ENCODE measurements at places on chromosomes 5 and 9.

DNA sequence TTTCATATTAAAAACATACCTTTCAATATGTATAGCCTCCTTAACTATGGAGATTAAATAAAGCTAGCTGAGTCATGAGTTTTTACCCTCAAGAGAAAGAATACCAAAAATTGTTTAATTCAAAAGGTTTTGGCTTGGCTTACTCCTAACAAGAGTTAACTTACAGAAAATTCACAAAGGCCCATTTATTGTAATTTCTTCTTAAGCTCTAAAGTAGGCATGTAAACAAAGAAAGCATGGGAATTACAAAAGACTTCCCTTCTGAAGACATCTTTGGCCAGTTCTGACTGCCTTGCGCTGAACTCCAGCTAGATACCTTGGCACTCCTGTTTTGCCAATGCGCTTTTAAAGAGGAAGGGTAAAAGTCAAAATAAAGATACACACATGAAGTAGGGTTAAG is 28.2 kb downstream of the PUM3 start:
- DNase-seq = no peak

DNA sequence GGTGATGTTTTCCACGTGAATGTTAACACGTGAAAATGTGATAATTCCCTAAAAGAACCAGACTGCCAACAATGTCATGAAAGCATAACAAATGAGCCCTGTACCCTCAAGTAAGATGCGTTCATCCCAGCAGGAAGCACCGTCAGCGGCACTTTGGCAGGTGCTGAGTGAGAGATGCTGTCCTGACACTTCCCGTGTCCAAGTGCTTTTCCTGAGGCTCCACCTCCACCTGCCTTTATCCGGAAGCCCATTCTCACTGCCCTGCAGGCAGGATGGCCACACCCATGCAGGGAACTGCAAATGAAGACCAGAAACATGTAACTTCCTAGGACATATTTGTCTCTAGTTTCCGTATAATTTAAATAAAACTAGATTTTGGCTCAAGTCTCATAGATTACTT is 238.0 kb upstream of the IRX2 start:
- DNase-seq = no peak

DNA sequence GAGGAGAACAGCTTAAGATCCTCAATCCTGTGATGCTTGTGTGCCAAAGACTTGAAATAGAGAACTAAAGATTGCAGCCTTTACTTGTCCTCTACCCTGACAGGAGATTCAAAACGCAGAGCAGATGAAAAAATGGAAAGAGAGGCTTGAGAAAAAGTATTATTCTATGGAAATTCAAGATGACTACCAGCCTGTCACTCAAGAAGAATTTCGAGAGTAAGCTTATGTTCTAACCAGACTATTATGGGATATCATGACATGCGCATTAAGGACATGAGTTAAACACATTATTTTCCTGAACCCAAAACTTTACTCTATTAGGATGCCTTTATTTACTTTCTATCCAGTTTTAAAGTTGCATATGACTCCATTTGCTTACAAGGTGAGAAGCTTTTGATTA is 46.4 kb downstream of the PKD2L2 start:
- no peak for DNase-seq

GRCh38 chr5:1255081-1255561 is 29.9 kb downstream of the SLC6A18 start:
- peak; percentile 61 for DNase-seq

- no peak for DNase-seq
Observed at GRCh38 chr5:110878115-110878514, 139.3 kb downstream of the SLC25A46 start.

- no peak for DNase-seq
Observed at GRCh38 chr9:5958273-5958672, 57.2 kb downstream of the RANBP6 start.

DNA sequence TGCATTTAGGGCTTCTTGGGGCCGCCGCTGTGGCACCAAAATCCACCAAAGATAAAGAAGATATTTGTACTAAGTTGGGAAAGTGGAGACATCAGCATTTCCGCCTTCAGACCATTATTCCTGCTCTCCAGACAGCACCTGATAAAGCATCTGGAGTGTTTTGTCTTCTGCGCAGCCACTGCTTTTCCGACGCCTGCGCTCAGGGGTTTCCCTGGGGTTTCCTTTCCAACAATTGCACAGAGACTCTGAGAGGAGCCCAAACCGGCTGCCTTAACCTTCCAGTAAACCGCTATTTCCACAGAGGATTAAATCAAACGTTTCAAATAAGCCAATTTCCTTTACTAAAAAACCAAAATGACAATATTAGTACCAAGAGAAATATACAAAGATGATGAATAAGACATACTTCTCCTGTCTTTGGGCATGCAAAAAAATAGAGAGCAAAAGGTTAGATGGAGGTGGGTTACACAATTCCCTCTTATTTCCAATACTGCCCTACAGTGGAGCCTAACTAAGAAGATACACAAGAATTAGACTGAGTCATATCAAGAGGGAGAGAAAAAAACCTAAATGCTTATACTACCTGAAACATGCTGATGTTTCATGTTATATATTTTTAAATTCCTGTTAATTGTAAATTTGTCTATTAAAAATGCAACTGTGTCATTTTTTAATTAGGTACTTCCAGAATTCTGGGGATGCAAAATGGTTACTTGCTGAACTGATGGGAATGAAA is 98.4 kb downstream of the MAPKAP1 start:
- DNase-seq = no peak

GRCh38 chr5:149766460-149767280 is 36.6 kb downstream of the PPARGC1B start:
- DNase-seq = no peak

- DNase-seq = no peak
Observed at GRCh38 chr5:159240301-159240870, 22.7 kb upstream of the UBLCP1 start.

- DNase-seq = peak; percentile 63
Observed at GRCh38 chr5:149636861-149637246, 55.6 kb downstream of the ARHGEF37 start.

DNA sequence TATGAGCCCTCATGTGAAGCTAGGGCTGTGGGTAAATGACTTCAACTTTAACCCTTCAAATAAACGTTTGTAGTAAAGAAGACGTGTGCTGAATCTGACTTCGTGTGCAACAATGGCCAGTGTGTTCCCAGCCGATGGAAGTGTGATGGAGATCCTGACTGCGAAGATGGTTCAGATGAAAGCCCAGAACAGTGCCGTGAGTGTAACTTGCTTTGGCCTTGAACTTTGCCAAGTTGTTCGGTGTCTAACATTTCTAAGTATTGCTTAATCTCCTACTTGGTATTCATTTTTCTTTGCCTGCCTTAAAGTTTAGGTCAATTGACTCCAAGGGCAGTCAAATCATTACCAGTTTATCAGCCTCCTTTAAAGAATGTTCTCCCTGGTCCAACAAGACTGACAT is 18.2 kb downstream of the VLDLR start:
- DNase-seq = no peak

DNA sequence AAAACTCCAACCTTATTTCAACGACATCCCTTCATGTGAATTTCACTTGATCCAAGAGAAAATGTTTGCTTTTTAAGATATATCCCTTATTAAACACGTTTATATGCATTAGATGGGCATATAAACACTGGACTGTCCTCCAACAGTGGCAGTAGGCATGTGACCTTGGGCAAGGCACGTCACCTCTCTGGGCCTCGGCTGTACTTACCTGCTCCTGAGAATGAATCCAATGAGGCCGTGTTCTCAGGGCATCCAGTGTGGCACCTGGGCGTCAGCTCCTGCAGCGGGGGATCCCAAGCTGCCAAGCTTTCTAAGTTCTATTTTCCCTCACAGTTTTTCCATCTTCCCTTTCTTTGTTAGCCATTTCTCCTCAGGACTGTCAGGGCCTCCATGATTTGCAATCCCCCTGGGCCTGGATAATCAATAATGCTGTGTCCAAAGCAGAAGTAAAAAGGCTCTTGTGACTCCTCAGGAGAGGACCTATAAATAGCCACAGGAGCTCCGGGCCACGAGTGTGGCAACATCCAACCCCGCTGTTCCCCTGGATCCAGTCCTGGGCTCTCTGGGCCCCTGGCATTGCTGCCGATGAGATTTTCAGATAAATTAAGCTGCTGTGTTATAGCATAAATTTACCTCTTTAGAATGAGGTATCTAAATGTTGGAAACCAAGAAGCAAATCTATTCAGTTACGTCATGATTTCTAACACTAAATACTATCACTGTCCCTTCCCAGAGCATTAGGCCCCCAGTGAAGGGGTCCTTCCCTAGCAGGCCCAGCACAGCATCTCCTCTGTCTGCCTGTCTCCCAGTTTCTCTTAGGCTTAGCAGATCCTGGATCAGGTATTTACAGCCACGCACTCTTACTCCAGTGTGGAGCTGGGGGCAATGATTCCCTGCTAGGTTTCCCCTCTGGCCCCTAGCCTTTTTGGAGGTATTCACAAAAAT is 76.8 kb downstream of the PTPN3 start:
- DNase-seq = no peak

DNA sequence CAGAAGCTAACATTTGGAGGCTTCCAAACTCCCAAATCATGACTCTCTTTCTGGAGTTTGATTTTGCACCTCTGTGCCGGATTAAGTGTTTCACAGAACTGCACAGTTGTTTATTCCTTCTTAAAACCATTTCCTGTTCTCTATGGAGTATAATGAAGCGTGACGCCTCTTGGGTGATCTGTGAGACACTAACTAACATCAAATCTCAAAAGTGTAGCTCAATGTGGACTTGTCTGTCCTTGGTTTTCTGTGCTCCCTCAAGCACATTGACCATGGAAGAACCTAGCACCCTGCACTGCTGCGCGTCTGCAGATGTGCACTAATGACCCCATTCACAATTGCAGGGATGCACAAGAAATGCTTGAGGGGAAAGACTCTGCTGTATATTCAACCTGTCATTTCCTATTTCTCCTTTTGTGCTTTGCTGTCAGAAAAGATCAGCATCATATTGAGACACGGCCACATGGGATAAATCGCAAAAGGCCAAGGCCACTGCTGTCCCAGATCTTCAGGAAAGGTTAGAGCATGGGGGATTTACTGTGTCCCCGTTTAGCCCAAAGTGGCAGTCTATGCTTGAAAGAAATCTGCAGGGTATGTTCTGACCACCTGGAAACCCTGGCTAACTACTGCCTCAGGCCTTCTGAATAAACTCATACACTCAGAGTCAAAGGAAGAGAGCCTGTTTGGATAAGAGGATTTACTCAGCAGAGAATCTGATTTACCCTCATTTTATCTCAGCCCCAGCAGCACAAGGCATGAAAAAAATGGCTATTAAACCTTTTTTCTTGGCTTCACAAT is 109.6 kb downstream of the BAAT start:
- DNase-seq = no peak

DNA sequence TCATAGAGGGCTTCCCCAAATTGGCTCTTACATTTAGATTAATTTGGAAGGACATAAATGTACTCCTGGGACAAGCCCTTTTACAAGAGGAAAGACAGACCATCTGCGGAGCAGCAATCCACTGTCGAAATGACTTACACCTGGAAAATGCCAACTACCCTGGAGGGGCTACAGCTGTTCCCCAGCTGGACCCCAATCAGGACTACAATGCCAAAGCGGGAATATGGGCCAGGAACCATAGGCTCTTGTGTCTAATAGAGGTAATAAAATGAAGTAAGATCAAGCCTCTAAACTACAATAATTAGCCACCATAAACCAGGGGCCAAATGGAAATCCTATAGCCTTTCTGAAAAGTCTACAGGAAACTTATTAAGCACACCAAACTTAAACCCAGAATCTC is 581.3 kb downstream of the PDE4D start:
- DNase-seq = no peak

DNA sequence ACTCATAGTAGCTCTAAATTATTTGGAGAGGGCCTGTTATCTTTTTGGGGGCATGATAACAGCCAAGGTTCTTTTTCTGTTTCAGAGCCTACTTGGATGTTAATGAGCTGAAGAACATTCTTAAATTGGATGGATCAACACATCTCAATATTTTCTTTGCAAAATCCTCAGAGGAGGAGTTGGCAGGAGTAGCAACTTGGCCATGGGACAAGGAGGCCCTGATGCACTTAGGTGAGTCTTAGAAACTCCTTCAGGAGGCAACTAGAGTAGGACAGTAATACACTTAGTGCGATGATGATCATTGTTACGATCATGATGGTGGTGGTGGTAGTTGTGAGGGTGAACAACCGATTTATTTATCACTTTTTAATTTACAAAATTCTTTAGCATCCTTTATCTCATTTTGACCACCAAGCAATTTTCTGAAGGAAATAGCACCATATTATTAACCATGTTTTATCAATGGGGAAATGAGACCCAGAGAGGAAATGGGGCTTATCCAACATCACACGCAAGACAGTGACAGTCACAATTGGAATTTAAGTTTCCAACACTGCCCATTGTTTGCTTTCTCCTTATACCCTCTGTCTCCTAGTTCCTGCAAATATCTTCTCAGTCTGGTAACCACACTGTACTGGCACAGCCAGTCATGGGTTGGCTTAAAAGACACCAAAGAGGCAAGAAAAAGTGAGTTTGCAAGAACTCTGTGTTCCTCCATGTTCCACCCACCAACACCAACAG is 54.0 kb downstream of the PAPPA start:
- DNase-seq = no peak

GRCh38 chr5:142735323-142736246 is 34.6 kb upstream of the ARHGAP26 start:
- no peak for DNase-seq

GRCh38 chr5:55534436-55535198 is at the start of gene PLPP1:
PLPP1 (minus strand) TSS chr5:55534964; CDS start chr5:55534629, 335 bp downstream.
- DNase-seq = peak; percentile 86

DNA sequence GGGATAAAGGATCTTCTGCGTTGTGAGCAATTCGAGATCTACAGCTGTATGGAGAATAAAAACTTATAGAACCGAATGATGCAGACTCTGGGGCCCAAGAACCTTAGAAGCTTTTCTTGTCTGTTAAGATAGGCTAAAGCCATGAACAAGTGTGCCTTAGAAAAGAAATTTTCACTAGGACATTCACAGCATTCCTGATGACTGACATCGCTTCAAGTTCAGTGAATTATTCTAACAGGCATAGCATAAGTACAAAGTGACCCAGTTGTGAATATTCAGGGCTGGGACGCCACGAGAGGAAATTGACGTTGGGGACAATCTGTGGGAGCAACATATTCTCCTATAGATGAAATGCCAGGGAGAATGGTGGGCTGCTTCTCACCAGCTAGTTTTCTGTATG is 32.0 kb upstream of the PANK3 start:
- no peak for DNase-seq

GRCh38 chr5:148467958-148468357 is 84.2 kb downstream of the FBXO38 start:
- DNase-seq = no peak
